Non-pigmented ciliary epithelial cell (primary cell): ENCODE measurements at places on chromosomes 16 and 17.

GRCh38 chr17:29617125-29617480, 5.6 kb downstream of the CORO6 start:
- DNase-seq: no peak

GRCh38 chr16:47858333-47858982, 297.3 kb downstream of the ABCC12 start:
- no peak for DNase-seq

GRCh38 chr16:84710686-84711085, 10.9 kb downstream of the USP10 start:
- DNase-seq: no peak

- no peak for DNase-seq
These were observed 643 bp downstream of the HSDL1 start for GRCh38 chr16:84144209-84144858.

- no peak for DNase-seq
These were observed 2.3 kb upstream of the CBX2 start for GRCh38 chr17:79775632-79776031.

GRCh38 chr17:73096211-73096610, 3.7 kb upstream of the SLC39A11 start:
- DNase-seq: no peak

DNA sequence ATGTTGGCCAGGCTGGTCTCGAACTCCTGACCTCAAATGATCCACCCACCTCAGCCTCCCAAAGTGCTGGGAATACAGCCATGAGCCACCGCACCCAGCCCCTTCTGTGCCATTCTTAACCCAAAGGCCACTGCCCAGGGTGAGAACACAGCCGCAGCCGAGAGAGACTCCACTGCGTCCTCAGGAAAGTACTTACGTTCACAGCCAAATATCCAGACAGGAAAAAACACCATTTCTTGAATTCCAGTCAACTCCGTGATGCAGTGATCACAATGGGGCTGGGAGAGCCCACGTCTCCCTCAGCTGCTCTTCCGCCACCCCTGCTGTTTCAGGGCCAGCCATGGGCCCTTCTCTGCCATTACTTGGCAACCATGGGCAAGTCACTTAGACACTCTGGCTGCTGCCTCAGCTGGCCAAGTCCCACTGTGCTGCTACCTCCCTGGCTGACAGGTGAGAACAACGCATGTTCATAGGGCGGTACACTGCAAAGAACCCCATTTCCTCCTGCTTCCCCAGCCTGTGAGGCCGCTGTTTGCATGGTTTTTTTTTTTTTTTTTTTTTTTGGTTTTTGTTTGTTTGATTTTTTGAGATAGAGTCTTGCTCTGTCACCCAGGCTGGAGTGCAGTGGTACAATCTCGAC, 4.3 kb downstream of the CDIP1 start:
- DNase-seq: no peak

- no peak for DNase-seq
These were observed 41.0 kb downstream of the OTOA start for GRCh38 chr16:21704733-21705132.

DNA sequence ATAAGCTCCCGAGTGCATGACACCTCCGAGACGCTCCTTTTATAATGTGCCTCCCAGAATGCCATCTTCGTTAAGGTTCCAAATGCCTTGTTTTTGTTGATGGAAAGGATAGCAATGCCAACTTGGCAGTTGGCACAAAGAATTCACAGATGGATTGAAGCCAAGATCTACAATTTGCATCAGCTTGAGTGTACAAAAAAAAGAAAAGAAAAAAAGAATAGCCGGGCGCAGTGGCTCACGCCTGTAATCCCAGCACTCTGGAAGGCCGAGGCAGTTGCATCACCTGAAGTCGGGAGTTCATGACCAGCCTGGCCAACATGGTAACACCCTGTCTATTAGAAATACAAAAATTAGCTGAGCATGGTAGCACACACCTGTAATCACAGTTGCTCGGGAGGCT, 7.6 kb downstream of the TBC1D16 start:
- no peak for DNase-seq

GRCh38 chr16:59759296-59759695, 1025.2 kb upstream of the GOT2 start:
- DNase-seq: no peak

DNA sequence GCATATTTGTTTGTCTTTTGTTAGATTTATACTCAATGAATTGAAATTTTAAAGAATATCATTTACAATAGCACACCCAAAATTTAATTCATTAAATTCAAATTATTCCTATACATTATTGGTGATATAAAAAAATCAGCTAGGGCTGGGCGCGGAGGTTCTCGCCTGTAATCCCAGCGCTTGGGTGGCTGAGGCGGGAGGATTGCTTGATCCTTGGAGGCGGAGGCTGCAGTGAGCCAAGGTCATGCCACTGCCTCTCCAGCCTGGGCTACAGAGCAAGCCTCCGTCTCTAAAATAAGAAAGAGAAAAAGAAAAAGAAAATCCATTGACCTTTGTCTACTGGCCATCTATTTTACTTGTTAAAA, 4.5 kb upstream of the PRDM7 start:
- no peak for DNase-seq

- no peak for DNase-seq
These were observed 64.3 kb downstream of the MYH11 start for GRCh38 chr16:15792563-15792971.

DNA sequence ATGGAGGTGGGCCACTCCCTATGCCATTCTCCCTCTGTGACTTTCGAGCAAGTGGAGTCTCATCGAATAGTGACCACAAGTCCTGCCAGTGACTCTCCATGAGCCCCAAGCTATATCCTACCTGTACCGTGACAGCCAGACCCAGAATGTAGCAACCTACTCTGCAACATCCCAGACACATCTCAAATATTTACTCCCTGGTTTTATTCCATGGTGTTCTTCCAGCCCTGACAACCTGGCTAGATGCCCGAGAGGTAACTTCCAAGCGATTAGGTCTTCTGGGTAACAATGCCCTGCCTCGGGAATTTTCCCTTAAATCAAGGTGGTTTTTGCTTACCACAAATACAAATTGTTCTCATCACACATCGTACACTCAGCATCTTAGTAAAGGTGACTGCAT, 211.7 kb downstream of the ZFHX3 start:
- no peak for DNase-seq

GRCh38 chr16:21702276-21702675, 38.5 kb downstream of the OTOA start:
- DNase-seq: no peak

- DNase-seq: no peak
These were observed 1.2 kb downstream of the B9D1 start for GRCh38 chr17:19361326-19361725.

DNA sequence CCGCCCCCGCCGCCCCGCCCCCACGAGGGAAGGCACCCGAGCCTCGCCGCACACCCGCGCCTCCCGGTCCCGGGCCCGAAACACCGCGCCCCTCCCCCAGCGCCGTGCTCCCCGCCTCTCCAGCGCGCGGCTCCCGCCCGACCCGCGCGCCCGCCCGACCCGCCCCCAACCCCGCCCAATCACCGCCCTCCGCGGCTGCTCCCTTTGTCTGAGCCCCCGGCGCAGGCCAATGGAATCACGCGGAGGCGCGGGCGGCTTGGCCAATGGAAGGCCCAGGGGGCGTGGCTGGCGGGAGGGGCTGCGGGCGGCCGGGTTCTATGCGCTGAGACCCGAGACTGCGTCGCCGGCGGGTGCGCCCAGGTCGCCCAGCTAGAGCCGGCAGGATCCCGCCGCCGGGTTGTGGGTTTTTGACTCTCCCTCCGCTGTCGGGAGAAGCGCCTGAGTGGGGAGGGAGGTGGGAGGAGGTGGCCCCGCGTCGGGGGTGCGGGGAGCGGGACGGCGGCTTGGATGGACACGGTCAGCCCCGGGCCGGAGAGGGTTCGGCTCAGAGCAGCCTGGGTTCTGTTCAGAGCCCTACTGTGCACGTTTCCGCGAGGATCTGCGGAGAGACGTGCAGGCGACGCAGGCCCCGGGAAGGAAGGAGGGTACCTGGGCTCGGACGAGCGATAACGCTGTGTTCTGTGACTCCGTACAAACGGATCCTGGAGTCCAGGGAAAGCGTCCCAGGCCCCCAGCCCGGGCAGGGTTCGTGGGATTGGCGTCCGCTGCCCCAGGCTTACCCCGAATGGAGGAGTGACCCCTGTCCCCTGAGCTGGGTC, 49.0 kb upstream of the BAHCC1 start:
- no peak for DNase-seq

DNA sequence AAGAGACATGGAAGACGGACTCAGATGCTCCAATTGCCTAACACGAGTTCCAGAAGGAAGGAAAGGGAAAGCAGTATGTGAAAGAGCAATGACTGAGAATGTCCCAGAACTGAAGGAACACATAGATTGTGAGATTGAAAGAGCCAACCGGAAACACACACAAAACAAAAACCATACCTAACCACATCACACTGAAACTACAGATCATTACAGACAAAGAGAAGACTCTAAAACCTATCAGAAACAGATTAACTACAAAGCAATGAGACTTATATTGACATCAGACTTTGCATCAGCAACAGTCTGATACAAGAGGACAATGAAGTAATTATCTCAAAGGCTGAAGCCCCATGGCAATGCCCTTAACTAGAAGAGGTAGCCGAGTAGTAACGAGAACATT, 45.6 kb upstream of the CLEC18B start:
- DNase-seq: no peak

DNA sequence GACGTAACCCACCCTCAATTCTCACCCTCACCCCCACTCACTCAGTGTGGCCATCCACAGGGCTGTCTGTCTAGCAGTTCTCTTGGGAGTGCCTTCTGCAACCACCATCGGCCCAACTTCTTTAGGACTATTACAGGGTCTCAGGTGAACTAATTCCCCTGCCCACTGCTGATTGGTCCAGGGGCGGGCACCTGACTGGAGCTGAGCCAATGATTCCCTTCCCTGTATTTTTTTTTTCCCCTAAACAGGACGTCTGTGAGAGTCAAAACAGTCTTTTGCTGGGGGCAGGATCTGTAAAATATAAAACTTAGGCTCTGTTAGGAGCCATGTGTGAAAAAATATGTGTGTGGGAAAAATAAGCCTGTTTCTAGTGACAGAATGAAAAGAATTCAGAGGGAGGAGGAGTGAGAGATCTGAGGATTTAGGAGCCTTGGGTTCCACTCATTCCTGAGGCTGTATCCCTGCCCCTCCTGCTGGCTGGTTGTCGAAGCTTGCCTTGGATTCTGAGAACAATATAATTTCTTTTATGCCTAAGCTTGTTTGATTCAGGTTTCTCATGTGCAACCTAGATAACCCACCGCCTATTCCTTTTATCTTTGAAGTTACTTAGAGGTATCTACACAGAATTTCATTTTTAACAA, 115.0 kb downstream of the SPACA3 start:
- DNase-seq: no peak

- no peak for DNase-seq
These were observed 21.1 kb downstream of the IST1 start for GRCh38 chr16:71916397-71916920.

GRCh38 chr17:20092973-20093626, 83.9 kb downstream of the SPECC1 start:
- no peak for DNase-seq

- no peak for DNase-seq
These were observed 97.2 kb upstream of the GSE1 start for GRCh38 chr16:85515830-85516397.

DNA sequence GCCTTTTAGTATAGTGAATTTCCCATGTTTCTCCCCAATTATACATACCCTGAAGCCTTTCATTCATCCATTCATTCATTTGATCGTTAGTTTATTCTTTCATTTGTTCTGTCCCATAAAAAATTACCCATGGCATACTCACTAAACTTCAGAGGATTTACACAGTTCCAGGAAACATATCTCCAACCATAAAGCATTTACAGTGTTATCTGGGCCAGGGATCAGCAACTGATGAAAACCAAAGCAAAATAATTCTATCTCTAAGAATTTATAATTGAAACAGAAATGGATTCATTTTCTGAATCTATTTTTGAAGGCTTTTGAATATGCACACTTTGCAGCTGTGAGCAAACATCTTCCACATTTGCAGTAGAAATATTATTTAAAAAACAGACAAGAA, 547.7 kb downstream of the KCNJ2 start:
- no peak for DNase-seq

DNA sequence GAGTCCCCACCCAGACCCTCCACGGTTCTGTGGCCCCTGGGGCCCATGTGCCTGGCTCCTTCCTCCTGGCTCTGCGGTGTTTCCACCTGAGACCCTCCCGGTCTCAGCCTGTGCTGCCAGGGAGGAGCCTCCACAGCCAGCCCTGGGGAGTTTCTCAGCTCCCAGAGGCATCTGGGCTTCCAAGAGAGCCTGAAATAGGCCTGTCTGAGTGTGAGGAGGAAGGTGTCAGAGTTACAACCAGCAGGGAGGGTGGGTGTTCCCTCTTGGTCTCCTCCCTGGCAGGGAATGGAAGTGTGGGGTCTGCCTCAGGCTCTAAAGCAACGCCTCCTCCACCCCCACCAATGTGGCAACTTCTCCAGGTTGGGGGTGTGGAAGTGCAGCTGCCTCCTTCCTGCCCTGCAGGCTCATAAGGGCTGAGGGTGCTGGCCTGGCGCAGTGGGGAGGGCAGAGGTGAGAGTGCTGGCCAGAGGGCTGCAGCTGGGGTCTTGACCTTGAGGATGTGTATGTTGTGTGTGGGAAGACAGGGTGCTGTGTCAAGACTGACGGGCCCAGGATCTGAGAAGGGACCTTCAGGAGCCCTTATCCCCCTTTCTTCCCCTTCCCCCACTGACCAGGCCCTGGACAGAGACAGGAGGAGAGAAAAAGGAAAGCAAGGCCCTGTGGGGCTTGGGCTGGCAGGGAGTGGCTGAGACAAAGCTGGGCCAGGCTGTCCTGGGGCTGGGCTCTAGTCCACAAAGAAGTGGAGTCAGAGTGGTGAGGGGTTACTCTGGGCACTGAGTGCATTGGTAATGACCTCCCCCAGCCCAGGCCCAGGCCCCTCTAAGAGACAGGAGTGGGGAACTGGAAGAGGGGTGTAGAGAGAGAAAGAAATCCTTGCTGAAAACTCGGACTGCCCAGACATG, 2.4 kb downstream of the CYGB start:
- DNase-seq: no peak

- no peak for DNase-seq
These were observed 13.5 kb downstream of the CACNA1G start for GRCh38 chr17:50573866-50574611.

- DNase-seq: no peak
These were observed 45.4 kb upstream of the HSBP1 start for GRCh38 chr16:83762141-83762991.

DNA sequence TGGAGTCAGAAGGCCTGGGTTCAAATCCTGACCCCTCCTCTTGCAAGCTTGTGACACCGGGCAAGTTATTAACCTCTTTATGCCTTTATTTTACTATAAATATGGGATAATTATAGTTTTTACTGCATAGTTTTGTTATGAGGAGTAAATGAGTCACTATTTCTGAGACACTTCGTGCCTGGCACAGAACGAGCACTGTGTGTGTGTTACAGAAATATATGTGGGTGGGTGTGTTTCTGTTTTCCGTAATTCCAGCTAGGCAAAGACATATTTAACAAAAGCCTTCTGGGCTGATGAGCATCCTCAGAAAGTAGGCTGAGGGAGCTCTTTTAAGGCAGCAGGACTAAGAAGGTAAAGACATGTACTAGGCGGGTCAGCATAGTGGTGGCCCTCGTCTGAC, 417.9 kb downstream of the MAF start:
- DNase-seq: no peak

GRCh38 chr17:77225265-77225664, 84.5 kb downstream of the SEC14L1 start:
- no peak for DNase-seq
